Activated naive CD4-positive, alpha-beta T cell treated with anti-CD3 and anti-CD28 coated beads, Interleukin-2, amount 50 U/mL, for 16 hours (primary cell): ENCODE measurements at places on chromosomes 16 and 17.

DNA sequence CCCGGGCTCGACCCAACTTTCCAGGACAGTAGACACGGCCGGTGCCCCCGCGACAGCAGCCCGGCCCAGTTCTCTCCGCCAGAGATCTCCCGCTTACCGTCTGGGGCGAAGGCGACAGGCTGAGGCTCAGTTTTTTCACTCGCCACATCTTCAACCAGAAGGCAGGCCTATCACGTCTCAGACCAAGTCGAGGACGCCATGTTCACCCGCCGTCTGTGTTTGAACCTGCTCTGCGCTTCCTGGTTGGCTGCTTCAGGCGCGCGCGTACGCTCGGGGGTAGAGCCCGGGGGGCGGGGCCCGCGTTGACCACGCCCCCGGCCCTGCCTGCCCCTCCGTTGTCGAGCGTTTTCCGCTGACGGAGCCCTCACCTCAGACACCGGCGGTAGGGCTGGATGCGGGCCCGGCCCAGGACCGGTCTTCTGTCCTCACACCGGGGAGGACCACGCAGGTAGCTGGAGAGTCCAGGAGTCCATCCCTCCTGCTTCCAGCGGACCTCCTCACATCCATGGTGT lies at the start of gene SPAG5:
Gene SPAG5 (minus strand): TSS at position 227 of the 512 bp plus-strand sequence. CDS start 79 bp downstream, at position 148.
- DNase-seq, result peak; percentile 94

- no peak for DNase-seq
These were observed 203.7 kb upstream of the SDK2 start for GRCh38 chr17:73847952-73848351.

DNA sequence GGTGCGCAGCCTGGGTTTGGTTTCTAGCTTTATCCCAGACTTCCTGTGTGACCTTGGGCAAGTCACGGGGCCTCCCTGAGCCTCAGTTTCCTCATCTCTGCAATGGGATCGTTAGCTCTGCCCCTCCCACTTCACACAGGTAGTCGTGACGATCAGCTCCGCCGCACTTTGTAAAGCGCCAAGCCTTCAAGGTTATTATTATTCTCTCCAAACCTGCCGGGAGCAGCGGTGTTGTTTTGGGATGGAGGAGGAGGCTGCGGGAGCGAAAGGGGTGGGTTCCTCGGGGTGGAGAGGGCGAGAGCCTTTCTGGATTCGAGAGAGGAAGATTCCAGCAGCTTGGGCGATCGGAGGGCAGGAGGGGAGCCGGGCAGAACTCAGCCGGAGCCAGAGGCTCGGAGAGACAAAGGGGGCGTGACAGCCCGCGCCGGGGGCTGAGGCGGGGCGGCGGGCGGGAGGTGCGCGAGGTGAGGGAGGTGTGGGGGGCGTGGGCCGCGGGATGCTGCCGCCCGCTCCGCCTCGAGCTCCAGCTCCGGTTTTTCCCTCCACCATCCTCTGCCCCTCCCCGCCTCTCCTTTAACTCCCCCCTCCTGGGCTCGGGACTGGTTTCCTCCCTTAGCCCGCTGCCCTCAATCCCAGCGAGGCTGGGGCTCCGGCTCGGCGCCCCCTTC lies at the start of gene EFNB3:
Gene EFNB3 (plus strand): TSS at position 602 of the 668 bp plus-strand sequence. CDS start 397 bp downstream, outside the sequence.
- DNase-seq, result peak; percentile 34

- DNase-seq, result no peak
These were observed 262.3 kb downstream of the SOX9 start for GRCh38 chr17:72382971-72383722.

GRCh38 chr17:45837187-45837586 lies 7.5 kb upstream of the SPPL2C start:
- DNase-seq, result no peak

GRCh38 chr16:78353640-78354275 lies 254.3 kb downstream of the WWOX start:
- no peak for DNase-seq

GRCh38 chr16:84648595-84649510 lies 542 bp downstream of the KLHL36 start:
- DNase-seq, result peak; percentile 49

DNA sequence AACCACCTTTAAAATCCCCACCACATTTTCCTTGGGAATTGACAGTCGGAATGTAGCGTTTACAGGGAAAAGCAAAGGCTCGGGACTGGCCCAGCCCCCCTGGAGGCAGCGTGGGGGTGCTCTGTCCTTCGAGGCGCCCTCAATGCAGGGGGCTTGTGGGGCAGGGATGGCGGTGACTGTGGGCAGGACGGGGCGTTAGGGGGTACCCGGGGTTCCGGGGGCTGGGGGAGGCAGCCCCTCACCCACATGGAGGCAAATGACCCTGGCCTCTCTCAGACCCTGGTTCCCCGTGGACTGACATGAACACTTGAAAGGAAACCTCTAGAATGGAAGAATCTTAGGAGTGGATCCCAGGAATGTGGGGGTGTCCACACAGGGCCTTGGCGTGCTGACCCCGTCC lies 78.4 kb upstream of the GNG13 start:
- DNase-seq, result peak; percentile 1

DNA sequence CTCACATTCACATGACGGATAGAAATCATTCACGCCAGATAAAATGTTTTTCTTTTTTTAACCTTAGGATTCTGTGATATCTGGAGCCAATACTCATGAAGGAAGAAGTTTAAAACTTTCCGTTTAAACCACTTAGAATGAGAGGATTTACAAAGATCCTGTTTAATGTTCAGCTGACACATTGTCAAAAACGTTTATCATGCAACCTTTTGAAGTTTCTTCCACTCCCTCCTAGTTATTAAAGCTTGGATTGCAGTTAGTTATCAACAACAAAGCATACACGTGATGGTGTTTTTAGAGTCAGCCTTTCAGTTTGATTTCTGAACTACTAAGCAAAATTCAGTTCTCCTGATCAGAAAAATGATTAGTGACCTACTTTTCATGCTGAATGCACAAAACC lies 143.3 kb upstream of the AXIN2 start:
- DNase-seq, result no peak

DNA sequence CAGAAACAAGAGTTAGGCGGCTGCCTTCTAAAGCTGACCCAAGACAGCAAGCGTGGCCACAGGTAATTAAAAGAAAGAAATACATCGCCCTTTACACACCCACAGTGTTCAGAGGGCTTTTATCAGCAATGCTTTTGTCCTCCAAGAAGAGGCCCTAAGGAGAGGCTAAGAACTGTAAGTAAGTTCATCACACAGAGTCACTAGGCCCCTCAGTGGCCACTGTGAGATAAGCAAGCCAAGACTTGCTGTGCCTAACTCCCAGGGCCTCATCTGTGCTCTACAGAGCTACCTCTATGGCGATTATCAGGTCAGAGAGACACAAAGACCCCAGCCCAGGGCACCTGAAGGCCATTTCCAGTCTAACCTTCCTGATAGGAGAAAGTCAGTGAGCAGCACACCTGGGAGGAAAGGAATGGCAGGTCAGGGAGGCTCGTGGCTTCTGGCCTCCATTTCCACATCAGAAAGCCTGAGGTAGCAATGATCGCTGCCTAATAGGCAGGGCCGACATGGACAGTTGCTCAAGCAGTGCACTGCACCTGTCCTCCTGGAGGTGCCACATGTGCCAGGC lies 545.2 kb upstream of the CDH11 start:
- no peak for DNase-seq

GRCh38 chr16:9061358-9061813 lies 30.1 kb upstream of the HAPSTR1 start:
- no peak for DNase-seq

GRCh38 chr16:30678586-30678970 lies 20.3 kb downstream of the FBRS start:
- DNase-seq, result no peak

DNA sequence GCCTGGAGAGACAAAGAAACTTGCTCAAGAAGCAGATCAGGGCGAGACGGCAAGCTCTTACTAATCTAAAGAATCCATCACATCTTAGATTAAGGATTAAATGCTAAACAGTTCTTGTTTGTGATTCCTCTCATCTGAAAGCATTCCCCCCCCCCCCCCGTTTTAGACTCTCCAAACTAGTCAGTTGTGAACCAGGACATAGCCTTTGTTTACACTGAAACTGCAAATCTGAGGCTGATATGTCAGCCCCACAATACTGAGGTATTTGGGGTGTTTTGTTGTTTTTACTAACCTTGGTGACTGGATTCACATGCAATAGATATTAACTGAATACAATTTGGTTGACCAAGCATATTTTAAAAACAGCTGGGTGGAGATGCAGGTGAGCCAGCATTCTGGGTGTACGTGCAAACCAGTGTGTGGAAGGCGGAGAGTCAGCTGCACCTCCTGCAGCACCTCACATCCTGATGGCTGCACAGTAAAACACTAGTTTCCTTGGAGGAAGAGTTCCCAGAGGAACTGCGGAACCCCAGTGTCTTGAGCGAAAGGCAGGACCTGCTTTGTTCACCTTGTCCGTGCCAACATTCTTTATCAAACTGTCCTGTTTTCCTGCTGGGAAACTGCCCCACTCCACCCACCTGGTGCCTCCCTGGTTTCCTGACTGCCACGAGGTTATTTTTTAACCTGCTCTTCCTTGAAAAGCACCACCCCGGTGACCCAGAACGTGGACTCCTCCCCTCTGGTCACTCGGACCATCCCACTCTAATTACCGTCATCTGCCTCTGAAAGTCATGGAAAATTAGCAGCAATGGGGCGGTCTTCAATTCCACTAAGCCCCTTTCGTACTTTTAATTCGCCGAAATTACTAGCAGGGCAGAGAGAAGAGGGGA lies 1.2 kb upstream of the YPEL2 start:
- no peak for DNase-seq

DNA sequence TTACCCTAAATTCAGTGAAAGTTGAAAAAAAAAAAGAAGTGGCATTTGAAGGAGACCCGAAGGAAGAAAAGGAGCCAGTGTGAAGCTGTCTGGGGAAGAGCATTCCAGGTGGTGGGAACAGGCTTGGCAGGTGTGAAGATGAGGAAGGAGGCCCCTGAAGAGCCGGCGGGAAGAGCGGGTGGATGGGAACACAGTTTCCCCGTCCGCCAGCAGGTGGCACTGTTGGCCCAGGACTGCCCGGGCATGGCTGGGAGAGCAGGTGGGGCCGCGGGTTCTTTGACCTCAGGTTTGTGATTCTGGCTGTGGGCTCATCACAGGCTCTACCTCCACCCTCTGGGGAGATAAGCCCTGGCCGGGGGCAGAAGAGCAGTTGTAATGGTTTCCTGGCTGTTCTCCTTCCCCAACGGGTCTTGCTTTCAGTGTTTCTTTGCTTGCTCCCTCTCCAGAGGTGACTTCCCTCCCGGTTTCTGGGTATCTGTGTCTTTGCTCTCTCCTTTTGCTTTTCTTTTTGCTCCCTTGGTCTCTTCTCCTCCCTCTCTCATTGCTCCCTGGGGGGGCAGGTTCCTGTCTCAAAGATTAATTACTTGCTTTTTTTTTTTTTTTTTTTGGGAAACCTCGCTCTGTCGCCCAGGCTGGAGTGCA lies 32.3 kb downstream of the RAP1GAP2 start:
- peak; percentile 77 for DNase-seq

DNA sequence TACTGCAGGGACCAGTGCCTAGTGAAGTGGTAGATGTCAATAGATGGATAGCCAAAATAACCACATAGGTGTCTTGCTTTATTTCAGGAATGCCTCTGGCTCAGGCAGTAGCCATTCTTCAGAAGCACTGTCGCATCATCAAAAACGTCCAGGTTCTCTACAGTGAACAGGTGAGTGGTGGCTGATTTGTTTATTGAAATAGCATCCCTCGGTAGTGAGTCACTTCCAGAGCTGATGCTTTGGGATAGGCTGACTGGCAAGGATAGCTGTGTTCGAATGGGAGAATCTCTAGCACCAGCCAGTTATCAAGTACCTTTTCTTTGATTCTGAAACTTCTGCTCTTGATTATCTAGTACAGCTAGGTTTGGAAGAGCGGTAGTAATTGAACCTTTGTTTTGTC lies 10.3 kb downstream of the PHAF1 start:
- no peak for DNase-seq

DNA sequence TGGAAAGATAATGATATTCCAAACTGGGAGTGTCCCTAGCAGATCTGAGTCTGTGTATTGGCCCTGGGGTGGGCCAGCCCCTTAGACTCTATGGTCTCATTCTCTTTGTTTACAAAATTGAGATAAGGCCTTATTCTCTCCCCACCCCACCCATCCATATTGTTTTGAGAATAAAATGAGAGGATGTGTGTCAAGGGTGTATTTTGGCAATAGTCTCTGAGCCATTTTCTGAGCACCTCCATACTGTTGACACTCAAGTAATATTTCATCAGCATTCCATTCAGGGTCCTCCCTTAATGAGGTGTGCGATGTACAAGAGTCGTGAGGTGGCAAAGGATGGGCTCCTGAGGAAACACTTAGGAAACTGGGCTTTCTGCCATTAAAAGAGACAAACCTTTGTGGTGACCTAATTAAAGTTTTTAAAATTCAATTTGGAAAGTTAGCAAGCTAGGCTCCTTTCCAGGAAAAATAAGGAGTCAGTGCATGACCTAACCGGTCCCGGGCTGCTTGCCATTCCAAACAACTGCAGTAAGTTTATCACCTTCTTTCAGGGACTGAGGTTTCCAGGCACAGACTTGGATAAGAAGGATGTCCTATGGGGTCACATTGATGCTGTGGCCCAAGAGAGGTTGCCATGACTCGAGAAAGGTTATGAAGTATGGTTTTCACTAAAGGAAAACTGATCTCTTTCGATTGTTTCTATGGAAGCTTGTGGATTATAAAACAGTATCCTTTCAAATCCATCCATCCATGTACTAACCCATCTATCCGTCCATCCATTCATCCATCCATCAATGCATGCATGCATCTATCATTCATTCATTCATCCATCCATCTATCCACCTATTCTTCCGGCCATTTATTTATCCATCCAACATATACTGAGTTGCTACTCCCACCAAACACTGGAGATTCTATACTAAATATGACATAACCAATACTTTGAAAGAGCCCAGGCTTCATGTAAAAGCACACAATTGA lies 443.3 kb downstream of the UTP18 start:
- DNase-seq, result no peak

DNA sequence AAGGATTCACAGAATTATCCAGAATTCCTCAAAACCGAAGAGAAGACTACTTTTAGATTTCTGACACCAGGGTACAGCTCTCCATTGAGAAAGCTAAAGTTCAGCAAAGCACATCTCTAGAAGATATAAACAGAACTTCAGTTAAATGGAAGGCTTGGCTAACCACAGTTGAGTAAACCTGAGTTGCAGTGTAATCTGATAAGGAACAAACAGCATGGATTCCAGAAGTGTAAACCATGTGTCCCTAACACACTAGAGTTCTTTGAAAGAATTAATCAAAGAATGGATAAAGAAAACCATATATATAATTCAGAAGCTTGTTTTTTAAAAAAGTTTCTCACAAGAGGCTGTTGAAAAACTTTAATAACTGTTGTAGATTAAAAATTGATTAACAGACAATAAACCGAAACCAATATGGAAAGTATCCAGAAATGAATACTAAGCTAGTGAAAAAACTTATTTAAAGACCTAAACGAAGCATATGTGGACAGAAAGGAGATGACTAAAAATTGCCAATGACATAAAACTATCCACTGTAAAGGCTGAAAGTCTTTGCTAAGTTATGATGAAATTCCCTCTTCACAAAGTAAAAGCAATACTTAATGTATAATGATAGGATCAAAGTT lies 4.3 kb downstream of the RNF43 start:
- no peak for DNase-seq

GRCh38 chr16:50711862-50712559 lies 18.6 kb downstream of the NOD2 start:
- no peak for DNase-seq

GRCh38 chr16:67158637-67159600 lies 790 bp downstream of the TRADD start:
- peak; percentile 64 for DNase-seq

GRCh38 chr16:50806099-50807062 lies 64.5 kb downstream of the CYLD start:
- peak; percentile 81 for DNase-seq

- DNase-seq, result peak; percentile 72
These were observed 51.6 kb downstream of the NT5M start for GRCh38 chr17:17354560-17355349.

- no peak for DNase-seq
These were observed 47.0 kb downstream of the MYO18A start for GRCh38 chr17:29133121-29133713.
